CD4-positive, alpha-beta T cell treated with Interleukin-21 for 1 hour (primary cell): ENCODE measurements at places on chromosomes 6 and 20.

- no peak for DNase-seq
Observed at GRCh38 chr6:46310196-46310595, 139.4 kb upstream of the ENPP5 start.

DNA sequence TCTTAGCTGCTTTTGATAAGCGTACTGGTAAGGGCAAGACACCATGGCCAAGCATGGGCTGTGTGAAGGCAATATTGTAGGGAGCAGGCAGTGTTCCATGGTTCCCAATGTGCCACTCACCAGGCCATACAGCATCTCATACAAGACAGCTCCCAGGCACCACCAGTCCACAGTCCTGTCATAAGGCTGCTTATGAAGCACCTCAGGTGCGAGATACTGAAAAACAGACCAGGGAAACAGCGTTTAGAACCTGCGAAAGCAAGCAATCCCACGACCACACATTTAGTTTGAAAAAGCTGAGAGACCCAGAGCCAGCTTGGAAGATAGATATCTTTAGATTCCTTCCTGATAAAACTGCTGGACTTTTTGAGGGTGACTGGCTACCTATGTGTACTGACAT lies 119.1 kb upstream of the SLC2A12 start:
- no peak for DNase-seq

- DNase-seq: peak; percentile 51
Observed at GRCh38 chr6:52162940-52163908, 23.0 kb upstream of the IL17A start.

- DNase-seq: no peak
Observed at GRCh38 chr6:161917645-161918044, 643.8 kb upstream of the AGPAT4 start.

DNA sequence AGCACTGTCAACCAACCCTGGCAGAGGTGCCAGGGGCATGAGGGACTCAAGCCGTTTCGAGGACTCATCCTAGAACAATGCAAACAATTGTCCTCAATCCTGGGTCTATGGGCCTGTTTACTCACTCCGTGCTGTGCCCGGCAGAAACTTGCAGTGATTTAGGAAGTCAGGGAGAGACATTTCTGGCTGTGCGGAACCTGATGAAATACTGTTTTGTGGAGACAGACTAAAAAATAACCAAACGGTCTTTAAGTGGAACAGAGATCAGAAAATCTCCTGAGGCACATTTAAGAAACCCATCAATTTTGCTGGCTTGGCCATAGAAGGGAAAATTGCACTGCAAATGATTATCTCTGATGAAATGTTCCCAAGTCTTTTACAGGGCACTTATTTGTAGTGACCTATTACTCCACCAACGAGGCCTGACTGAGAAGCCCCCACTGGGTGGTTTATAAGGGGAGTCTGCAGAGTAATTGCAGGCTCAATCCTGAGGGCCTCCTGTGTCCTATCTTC lies 79.8 kb upstream of the KCNK16 start:
- DNase-seq: no peak

DNA sequence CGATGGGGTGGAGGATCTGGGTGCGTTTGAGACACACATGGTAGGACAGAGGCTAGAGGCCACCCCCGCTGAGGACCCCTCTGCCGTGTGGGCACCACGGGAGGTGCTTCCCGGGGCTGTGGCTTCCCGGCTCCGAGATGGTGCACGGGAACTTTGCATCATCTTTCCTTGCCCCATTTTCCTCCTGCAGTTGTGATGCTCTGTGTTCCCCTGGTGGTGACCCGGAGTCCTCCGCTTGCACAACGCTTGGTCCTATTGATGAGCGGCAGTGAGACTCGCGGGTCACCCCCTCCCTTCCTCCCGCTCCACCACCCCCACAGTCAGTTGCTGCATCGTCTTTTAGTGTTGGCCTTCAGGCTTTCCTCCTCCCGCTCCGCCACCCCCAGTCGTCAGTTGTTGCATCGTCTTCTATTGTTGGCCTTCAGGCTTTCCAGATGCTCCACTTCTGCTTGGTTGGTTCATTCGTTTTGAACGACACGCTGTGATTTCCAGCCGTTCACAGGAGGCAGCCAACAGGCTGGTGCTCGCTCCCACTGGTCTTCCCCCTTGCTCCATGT lies 37.3 kb downstream of the PYGB start:
- no peak for DNase-seq

GRCh38 chr6:166206510-166207283 lies 39.0 kb upstream of the TBXT start:
- no peak for DNase-seq

- DNase-seq: no peak
Observed at GRCh38 chr6:10099529-10100140, 315.2 kb downstream of the TFAP2A start.

GRCh38 chr6:40334496-40335270 lies 252.5 kb downstream of the LRFN2 start:
- no peak for DNase-seq

GRCh38 chr20:38270869-38271605 lies 10.5 kb upstream of the KIAA1755 start:
- DNase-seq: no peak

- no peak for DNase-seq
Observed at GRCh38 chr6:151553416-151554165, 59.8 kb downstream of the CCDC170 start.

- DNase-seq: no peak
Observed at GRCh38 chr6:6823568-6824224, 235.2 kb downstream of the LY86 start.

GRCh38 chr20:43514648-43514999 lies 7.1 kb downstream of the L3MBTL1 start:
- no peak for DNase-seq

DNA sequence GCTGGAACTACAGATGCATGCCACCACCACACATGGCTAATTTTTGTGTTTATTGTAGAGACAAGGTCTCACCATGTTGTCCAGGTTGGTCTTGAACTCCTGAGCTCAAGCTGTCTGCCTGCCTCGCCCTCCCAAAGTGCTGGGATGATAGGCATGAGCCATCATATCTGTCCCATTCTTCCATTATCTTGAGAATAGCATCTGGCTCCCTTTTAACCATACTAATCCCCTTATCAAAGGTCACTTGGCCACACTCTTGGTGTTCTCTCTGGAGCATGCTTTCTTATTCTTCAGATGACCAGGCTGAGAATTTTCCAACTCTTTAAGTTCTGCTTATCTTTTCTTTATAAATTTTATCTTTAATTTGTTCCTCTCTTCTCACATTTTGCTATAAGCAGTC lies 15.9 kb upstream of the TRERF1 start:
- no peak for DNase-seq

DNA sequence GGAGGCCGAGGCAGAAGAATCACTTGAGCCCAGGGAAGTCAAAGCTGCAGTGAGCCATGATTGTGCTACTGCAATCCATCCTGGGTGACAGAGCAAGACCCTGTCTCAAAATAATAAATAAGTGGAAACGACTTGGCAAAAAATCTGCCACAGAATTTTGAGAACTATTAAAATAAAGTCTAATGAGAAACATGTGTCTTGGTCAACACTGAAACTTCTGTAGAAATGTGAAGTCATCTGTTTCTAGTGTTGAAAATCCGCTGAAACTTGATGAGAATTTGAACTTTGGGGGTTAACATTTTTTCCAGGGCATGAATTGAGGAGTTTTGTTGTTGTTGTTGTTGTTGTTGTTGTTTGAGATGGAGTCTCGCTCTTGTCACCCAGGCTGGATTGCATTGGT lies 29.0 kb upstream of the BCLAF1 start:
- no peak for DNase-seq

- DNase-seq: no peak
Observed at GRCh38 chr20:57252559-57253162, 13.8 kb downstream of the BMP7 start.

- DNase-seq: no peak
Observed at GRCh38 chr6:98769546-98769945, 64.8 kb upstream of the POU3F2 start.

GRCh38 chr6:88585276-88585692 lies 378.1 kb downstream of the RNGTT start:
- no peak for DNase-seq

- DNase-seq: no peak
Observed at GRCh38 chr6:12113190-12113577, 101.1 kb downstream of the HIVEP1 start.

GRCh38 chr20:1854246-1854645 lies 41.0 kb upstream of the SIRPA start:
- DNase-seq: no peak

DNA sequence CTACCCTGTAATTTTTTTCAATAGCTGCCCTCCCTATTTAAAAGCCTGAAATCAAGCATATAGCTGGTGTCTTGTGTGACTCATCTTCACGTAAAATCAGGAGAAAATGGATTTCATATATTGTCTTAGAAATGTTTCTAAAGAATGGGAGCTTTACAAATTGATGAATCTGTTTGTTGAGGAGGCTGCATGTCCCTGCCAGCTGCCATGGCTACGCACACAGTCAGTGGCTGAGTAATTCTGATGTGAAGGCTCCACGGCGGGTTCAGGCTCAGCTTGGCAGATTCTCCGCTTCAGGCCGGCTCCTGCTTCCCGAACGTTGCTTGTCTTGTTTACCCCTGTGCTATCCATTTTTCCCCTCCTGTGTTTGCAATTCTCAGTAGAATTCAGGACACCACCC lies 82.8 kb downstream of the CCDC170 start:
- no peak for DNase-seq

DNA sequence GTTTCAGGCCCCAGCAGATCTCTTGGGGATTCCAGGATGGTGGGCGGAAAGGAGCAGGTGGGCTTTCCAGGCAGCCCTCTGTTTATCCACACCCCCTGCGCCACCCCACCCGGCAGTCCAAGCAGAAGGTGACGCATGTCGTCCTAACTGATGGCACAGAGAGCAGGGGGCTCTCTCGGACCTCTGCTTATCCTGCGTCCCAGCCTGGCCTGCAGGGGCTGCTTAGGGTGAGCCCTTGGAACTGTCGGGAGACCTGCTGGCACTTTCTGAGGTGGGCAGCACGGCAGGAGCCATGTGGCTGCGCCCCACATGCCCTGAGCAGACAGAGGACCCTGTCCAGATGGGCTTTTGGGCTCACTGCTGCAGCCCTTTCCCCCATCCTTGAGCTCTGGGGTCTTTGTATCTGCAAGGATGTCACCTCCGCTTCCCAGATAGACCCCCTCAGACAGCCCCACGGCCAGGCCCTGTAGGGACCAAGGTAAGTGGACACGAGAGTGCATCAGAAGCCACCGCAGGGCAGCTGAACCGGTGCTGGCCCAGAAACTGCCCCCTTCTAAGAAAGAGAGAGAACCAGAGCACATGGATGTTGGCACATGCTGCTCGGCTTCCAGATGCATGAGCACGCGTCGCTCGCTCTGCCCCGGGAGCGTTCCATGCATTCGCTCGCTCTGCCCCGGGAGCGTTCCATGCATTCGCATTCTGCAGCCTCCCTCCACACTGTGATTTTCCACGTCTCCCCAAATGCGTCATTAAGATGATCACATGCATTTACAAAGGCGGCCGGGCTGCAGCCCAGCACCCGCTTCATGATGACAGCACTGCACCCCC lies 246.7 kb downstream of the TAF4 start:
- no peak for DNase-seq

DNA sequence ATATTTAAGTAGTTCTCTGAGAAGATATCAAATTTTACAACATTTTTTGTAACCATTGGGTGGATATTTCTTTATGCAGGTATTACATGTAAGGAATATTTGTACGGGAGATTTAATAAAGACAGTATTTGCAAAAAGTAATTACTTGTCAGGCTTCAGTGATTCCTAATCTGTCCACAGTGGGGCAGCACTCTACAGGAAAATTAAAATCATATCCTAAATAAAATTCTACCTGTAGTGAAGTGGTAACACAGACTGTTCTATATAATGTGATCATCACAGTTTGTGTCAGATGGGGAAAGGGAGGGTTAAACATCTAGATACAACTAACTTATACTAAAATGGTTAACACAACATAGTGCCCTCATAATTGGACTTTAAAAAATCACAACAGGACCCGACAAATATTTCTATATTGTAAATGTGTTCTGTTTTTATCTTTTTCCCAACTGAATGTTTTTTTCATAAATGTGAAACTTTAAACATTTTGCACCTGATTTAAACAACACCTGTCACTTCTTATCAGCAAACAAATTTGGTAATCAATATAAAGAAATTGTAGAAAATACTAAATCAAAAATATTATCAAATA lies 145.6 kb upstream of the MANEA start:
- peak; percentile 45 for DNase-seq

DNA sequence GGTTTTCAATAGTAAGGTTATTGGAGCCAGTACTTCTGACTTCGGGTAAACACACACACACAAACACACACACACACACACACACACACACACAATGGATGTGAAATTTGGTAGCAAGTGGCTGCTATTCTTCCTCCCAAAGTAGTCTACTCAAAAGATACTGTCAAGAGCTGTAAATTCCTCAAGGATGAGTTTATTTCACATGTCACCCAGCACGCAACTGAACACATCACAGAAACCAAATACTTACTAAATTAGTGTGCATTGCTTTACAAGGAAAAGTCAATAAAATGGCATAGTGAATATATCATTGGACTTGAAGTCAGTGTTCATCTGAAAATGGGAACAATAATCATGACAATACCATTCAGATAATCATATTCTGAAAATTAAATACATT lies 32.9 kb downstream of the MMUT start:
- DNase-seq: no peak

DNA sequence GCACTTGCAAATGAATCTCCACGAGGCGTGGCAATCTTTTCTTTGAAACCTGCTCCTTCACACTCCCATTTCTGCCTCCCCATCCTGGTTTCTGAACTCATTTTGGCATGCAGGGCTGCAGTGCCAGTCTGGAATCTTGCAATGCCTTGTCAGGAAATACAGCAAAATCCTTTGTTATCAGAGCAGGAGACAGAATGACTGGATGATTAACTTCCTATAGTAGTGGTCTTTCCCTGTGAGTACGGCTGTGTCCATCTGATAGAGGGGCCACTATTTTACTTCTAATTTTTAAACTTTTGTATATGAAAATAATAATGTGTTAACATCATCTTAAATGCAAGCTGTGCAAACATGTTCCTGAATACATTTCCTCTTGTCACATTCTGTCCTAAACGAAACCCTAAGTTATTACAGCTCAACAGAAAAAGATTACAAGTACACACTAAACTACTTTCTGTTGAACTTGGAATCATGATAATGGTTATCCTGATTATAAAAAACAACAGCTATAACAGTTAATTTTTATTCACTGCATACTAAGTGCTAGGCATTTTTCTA lies 140.2 kb downstream of the KIF13A start:
- no peak for DNase-seq

- no peak for DNase-seq
Observed at GRCh38 chr6:31633447-31633846, 12.9 kb downstream of the PRRC2A start.

DNA sequence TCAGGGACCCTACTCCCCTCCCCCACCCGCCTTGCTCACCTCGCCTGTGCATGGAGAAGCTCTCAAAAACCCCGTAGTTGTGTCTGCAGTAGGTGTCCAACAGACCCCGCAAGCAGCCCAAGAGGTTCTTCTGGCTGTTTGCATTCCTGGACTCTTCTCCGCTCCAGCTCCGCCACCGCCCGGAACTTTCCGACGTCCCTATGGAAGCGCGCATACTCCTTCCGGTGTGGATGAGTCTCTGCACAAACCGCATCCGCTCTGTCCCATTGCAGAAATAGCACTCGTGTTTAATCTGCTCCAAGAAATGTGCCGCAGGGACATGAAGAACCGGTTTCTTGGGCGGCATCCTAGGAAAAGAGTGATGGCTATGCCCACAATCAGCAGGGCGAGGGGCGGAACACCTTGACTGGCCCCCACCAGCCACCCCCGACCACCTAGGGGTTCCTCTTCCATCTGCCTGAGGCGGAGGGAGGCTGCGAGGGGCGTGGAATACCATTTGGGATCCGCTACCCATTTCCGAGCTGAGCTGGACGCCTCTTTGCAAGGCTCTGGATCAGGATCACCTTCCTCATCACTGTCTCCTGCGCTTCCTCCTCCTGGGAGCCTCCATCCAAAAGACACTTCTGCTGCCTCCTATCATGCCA lies 20.2 kb downstream of the HLA-DRA start:
- DNase-seq: no peak
